ENCODE measurements at places on chromosomes 3 and 15.

GRCh38 chr3:195086885-195087284 is 184.1 kb downstream of the XXYLT1 start:
- no peak for DNase-seq

GRCh38 chr3:157373783-157374182 is 62.9 kb upstream of the PTX3 start:
- no peak for DNase-seq

DNA sequence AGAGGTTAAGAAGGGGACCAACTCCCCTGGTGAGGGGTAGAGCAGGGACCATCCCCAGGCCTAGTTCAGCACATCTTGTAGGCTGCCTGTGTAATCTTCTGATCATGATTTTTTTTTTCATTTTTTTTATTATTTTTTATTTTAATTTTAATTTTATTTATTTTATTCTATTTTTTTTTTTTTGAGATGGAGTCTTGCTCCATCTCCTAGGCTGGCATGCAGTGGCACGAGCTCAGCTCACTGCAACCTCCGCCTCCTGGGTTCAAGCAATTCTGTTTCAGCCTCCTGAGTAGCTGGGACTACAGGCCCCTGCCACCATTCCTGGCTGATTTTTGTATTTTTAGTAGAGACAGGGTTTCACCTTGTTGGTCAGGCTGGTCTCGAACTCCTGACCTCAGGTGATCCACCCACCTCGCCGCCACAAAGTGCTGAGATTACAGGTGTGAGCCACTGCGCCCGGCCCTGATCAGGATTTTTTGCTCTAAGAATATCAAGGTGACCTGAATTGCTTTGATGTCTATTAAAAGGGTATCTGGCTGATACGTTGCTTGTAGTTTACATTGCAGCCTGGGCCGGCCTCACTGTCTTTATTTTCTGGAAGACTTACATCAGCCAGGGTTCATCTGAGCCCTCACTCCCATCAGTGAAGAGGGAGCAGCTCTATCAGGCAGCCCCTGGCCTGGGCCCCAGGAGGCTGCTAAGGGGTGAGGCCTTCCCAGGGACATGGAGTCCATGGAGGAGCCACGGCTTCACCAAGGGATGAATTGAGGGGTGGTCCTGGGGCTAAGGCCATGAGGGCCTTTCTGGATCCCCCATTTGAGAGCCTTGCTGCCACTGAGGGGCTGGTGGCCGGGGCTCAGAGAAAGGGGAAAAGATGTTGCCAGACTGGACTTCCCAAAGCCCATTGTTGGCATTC is 10.7 kb downstream of the SYNM start:
- DNase-seq = no peak

- DNase-seq = no peak
Observed at GRCh38 chr3:172321035-172321434, 127.2 kb downstream of the GHSR start.

DNA sequence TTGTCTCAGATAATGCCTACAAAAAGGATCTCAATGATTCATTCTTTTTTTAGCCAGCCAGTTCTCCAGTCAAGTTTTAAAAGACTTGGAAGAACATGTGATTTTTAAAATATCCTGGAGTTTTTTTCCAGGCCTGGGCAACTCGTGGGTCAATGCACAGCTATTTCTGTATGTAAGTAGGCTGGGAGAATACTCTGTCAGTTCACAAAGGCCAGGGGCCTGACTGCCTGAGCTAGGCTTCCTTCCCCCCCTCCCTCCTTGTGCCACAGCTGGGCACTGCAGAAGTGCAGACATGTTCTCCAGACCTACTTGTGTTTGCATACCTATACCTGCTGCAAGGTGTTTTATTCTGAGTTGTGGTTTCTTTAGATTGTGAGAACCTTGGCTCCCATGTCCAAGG is 43.7 kb downstream of the CTDSPL start:
- DNase-seq = no peak

GRCh38 chr15:63135804-63136203 is 14.1 kb downstream of the LACTB start:
- no peak for DNase-seq

GRCh38 chr3:129723558-129724324 is 117.3 kb upstream of the PLXND1 start:
- no peak for DNase-seq

DNA sequence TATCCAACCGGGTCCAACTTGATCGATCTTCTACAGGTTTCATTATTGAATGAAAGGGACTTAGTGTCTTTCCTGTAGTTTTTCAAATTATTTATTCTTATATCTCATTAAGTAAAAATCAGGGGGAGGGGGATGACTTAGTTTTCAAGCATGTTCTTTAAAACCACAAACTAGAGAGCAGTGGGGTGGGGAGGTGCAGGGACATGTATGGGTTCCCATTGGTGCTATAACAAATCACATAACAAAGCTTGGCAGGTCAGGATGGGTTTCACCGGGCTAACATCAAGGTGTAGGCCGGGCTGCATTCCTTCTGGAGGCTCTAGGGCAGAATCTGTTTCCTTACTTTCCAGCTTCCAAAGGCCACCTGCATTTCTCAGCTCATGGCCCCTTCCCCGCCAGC is 32.7 kb downstream of the CCNL1 start:
- no peak for DNase-seq

DNA sequence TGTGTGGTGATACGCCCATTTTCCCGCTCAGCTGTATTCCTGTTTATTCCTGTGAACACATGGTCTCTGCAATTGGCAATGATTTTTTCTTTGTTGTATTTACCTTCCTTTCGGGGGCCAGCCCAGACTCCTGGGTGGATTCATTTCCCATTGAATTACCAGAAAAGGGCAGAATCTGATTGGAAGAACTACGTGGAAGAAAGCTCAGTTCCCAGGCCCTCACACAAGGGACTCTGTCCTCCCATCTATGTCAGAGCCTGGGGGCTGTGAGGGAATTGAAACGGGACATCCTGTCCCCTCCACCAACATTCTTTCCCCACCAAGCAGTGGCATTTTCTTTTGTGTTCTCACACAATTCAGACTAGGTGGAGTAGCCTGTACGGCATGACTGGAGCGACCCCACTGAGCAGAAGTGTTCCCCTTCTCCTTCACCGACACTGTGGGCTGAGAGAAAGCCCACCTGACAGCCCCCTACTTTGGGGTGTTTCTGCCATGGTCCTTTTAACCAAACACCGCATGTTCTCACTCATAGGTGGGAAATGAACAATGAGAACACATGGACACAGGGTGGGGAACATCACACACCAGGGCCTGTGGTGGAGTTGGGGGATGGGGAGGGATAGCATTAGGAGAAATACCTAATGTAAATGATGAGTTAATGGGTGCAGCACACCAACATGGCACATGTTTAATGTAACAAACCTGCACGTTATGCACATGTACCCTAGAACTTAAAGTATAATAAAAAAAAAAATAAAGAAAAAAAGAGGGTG is 32.1 kb upstream of the RFTN1 start:
- DNase-seq = no peak

DNA sequence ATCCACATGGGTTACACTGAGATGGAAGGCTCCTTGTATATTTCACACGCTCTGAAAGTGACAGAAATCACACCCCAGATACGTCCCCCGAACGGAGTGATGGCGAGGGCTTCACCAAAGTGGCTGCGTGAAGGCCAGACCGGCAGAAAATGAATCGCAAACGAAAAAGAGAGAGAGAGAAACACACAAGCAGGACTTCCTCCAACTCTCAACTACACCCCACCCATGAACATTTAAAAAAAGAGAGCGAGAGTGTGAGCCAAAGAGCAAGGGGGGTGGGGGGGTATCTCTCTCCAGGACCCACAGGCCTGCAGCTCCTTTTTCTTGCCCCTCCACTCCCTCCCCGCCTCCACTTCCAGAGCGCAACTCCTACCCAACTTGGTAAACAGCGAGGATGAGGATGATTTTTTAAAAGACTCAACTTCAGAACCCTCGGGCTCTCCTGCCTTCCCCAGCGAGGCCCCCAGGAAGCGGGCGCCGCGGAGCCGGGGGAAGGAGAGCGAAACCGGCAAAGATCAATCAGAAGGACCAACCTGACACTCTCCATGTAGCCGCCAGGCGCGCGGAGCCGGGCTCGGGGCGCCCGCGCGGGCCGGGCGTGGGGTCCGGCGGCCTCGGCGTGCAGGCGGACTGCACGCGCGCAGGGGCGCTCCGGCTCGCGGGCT is 519.1 kb downstream of the FOXP1 start:
- DNase-seq = peak; percentile 59

Measured in activated T-cell treated with anti-CD3 and anti-CD28 coated beads for 48 hours (primary cell).